ENCODE measurements at places on chromosomes 12 and 14.
A peak's percentile ranks its signal among the peaks of the same experiment; 100 is the strongest.

- DNase-seq = no peak
Measured at GRCh38 chr12:57846285-57846576, 298 bp downstream of the CTDSP2 start.

DNA sequence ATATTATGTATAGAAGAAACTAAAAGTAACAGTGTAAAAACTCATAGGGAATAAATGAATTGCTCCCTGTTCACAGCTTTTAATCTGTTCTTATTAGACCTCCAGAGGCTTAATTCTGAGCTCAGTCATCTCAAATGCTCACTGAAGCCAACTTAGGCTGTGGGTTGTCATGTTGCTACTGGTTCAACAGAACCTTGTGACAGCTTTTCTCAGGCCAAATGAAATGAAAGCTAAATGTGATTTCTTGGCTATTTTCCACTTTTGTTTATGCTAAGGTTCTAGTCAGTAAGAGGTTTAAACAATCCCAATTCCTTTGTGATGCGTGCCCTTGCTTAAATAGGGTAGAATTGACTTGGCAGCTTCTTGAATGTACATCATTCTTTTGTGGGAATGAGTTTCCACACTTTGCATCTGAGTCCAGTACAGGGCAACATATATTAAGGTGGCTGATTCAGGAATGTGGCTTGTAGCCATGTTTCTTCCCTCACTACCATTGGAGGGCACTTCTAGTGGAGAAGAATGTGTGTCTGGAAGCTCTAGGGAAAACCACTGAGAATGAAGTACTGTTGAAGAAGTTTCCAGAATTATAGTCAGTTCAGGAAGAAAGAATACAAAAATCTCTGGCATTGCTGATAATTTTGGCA, 156.4 kb downstream of the NEDD1 start:
- DNase-seq = no peak

DNA sequence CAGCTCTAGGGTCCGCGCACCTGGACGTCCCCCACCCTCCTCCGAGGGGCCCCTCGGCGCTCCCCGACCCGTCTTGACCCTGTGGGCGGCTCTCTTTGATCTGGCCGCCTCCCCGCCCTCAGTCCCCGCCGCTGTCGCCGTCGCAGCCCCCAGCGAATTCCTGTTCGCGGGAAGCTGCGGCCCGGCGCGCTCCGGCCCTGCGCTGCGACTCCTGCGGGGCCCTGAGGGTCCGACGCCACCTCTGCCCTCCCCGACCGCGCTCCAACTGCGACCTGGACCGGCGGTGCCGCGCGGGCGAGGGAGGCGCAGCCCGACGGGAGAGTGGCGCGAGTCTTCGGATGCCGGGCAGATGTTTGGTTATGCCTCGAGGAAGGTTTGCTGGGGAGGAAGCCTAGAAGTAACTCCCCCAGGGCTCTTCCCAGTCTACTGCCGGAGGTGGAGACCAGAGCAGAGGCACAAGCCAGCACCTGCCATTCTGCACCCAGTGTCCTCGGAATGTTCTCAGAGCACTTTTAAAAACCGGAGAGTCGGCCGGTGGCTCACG, 440 bp upstream of the ISM2 start:
- DNase-seq = no peak

GRCh38 chr14:57169901-57170300, 98.8 kb downstream of the EXOC5 start:
- DNase-seq = no peak

- no peak for DNase-seq
Measured at GRCh38 chr12:65795453-65795852, 28.8 kb upstream of the HMGA2 start.

GRCh38 chr14:103056322-103057027, 874 bp downstream of the CDC42BPB start:
- DNase-seq = peak; percentile 73

GRCh38 chr12:59742841-59743240, 147.0 kb downstream of the SLC16A7 start:
- DNase-seq = no peak

GRCh38 chr12:48156652-48157017, 680 bp downstream of the ASB8 start:
- DNase-seq = peak; percentile 8

- DNase-seq = peak; percentile 24
Measured at GRCh38 chr14:23300687-23301223, 1.9 kb downstream of the PPP1R3E start.

DNA sequence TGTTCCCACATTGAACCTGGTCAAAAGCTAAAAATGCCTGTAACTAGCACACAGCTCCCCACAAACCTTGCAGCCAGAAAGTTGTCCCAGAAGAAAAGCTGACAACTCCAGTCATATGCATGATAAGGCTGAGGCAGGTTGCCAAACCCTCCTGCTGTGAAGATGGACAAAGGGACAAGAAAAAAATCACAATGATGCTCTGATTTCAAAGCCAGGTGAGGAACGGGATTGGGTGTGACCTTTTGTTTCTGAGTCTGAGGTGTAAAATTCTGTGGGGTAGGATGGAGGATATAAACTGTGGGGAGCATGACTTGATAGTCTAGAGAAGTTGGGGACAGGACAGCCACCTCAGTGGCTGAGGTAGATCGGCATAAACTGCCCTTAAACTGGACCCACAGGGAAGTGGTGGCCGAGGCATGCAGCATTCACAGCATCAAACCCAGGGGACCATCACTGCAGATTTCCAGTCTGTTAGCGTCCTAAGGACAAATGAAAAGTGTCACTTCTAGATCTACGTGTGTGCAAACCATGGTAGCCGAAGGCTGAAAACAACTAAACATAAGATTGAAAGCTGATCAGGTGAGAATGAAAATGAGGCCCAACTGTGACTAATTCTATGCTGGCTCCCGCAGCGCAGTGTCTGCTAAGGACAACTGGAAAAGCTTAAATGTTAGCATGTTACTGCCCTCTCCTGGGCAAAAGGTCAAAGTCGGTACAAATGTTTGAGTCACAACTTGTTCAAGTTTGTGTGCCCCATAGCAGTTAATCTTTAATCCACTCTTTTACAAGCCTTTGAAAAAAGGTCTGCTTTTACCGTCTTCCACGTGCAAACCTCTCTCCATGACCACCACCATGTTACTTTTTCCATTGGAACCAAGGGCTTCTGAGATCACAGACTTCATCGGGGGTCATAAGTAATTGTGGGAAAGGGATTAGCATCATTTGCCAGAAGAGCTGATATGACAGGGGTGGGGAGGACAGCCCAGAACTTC, 39.8 kb downstream of the GRIN2B start:
- no peak for DNase-seq

GRCh38 chr12:89787763-89788162, 79.1 kb upstream of the ATP2B1 start:
- DNase-seq = no peak

- no peak for DNase-seq
Measured at GRCh38 chr12:26271889-26272492, 76.6 kb downstream of the SSPN start.

DNA sequence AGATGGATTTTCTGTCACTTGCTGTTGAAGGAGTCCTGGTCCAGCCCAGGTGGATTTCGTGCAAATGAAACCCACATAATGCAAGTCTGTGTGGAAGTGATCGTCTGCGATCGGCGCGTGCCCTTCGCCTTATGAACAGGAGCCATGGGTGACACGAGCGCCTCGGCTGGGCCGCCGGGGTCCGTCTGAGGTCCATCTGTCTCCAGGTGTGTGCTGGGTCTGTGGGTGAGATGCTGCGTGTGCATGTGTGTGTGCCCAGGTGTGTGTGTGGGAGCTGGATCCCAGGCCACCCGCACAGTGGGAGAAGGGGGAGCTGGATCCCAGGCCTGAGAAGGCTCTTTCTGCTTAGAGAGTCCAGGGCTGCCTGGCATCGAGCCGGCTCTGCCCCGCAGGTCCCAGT, 53.8 kb downstream of the GALNT9 start:
- no peak for DNase-seq

- DNase-seq = peak; percentile 77
Measured at GRCh38 chr12:106903241-106903945, 52.3 kb upstream of the TMEM263 start.

GRCh38 chr12:97168804-97169203, 261.7 kb downstream of the NEDD1 start:
- no peak for DNase-seq

DNA sequence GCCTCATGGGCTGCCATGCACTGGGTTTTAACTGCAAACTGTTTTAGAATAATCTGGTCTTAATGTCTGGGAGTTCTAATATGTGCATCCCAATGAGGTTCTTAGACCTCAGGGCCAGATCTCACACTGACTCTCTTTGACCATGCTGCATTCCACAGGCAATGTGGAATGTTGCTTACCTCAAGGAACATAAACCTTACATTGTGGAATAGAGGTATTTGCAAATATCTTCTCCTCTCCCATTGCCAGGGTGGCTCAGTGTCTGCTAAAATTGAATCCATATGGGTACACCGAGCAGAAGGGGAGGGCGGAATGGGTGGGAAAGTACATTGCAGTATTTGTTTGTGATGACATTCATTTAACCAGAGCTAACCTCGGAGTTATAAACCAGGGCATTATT, 78.6 kb downstream of the CHST11 start:
- DNase-seq = no peak

DNA sequence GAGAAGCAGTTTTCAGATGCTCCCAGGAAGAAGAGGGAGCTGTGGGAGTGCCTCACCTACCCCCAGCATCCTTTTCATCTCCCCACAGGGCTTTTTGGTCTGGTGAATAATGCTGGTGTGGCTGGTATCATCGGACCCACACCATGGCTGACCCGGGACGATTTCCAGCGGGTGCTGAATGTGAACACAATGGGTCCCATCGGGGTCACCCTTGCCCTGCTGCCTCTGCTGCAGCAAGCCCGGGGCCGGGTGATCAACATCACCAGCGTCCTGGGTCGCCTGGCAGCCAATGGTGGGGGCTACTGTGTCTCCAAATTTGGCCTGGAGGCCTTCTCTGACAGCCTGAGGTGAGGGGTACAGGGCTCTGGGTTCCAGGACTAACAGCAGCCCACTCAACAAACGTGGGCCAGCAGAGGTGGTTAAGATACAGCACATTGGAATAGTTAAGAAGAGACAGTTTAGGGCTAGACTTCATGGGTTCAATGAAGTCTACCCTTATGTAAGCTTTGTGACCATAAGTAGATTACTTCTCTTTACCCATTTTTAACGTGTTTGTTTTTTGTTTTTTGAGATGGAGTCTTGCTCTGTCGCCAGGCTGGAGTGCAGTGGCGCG, 1.5 kb downstream of the RDH5 start:
- no peak for DNase-seq

DNA sequence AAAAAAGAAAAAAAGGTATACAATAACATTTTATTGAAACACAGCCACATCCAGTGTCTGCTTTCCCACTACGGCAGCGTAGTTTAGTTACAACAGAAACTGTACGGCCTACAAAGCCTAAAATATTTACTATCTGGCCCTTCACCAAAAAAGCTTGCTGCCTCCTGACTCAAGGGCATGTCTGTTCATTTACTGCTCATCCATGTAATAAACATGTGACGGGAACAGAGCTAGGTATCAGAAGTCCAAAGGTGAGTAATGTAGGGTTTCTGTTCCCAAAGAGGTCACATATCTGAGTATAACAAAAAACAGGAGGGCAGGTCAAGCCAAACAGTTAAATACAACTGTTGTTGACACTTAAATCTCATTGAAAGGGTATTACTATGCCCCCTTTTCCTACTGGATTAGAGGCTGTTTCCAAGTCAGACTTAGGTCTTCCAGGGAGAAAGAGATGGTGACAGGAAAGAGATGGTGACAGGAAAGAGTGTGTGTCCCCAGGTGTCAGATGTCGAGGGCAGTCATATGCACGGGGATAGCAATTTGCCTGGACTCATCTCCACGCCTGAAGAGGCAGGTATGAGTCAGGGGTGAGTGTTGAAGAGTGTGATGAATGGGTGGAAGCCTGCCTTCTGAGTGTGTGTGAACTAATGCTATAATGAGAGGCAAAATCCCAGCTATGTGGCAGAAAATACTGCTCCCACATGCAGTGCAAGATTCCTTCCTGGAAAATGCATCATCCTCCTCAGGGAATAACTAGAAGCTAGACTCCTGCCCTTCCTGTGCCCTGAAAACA, 77.7 kb downstream of the MAP3K9 start:
- no peak for DNase-seq

- DNase-seq = no peak
Measured at GRCh38 chr12:85642288-85642687, 193.9 kb downstream of the RASSF9 start.

- DNase-seq = no peak
Measured at GRCh38 chr14:71086567-71086966, 179.3 kb downstream of the PCNX1 start.

GRCh38 chr14:82854901-82855300, 1321.2 kb upstream of the SEL1L start:
- no peak for DNase-seq

DNA sequence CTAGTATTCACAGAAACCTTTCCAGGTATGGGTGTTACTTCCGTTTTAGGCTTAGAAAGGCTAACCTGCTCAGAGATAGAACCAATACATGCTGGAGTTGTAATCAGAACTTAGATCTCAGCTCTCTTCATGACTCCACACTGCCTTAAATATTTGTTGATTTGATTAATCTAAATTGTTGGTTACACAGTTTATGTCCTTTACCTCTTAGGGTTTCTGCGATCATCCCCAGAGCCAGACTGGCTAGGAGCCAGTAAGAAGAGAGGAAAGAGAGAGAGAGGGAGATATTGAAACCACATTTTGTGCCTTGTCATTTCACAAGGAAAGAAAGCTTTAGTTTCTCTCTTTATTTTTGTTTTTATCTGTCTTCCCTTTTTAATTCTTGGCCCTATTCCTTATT, 16.8 kb upstream of the MGP start:
- no peak for DNase-seq

DNA sequence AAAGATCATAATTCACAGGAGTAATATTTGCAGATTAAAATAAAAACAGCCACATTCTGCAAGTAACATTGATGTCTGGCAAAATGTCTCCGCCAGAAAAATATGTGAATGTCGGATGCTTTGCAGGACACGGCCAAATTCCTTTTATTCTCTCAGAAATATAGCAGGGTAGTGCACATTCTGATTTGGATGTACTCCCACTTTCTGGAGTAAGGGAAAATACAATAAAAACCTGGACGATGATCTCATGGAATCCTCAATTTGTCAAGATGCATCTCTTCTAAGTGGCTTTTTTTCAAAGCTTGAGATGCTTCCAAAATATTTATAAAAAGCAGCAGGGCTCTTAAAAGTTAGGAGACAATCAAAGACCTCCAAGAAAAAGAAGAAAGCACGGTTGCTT, 133.3 kb downstream of the TBX5 start:
- no peak for DNase-seq

GRCh38 chr14:64238631-64239030, 55.5 kb downstream of the ESR2 start:
- DNase-seq = no peak

DNA sequence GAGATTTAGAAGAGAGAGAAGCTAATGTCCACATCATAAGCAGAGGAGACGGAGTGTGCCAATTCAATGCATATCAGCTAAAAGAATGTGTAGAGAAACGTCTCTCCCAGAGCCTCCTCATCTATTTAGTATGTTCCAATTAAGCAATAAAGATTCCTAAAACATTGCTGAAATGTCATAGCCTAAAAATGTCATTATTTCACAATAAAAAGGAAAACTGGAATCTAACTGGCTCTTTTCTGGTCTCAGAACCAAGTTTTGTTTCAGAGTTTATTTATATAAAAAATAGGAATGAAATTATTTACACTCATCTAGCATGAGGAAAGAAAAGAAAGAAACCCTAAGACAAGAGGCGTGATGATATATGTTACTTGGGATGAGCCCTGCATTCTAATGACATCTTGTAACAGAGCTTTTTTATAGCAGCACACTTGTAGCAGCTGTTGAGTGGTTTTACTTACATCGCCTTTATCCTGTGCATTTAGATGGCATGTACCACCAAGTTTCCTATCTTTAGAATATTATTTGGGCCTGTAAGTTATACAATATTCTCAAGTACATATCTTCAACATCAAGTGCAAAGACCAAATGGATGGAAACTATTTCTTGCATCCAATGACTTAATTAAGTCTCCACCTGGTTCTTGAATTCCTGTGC, 266.3 kb upstream of the PRKD1 start:
- peak; percentile 14 for DNase-seq
